ENCODE measurements at places on chromosomes 11 and 22.

DNA sequence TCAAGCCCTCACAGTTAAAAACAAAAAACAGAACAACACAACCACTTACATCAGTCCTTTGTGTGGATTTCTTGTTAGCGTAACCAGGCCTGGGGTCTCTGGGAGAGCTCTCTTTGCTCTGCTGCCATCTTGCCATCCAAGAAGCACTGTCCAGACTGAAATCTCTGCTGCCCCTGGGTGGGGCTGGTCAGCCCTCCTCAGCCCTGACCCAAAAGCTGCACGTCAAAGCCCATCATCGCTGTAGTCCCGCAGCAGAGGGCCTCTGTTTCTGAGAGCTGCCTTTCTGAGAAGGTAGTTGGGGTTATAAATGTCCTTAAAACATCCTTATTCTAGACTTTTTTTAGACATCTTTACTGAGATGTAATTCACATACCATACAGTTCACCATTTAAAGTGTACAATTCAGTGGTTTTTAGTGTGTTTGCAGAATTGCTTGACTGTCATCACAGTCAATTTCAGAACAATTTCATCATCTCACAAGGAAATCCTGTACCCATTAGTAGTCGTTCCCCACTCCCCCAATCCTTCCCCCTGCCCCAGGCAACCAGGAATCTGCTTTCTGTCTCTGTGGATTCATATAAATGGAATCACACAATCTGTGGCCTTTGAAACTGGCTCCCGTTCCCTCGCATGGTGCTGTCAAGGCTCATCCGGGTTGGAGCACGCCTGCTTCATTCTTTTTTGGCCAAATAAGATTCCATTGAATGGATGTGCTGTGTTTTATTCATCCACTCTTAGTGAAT, 94.9 kb downstream of the TBC1D22A start:
- DNase-seq, result no peak

DNA sequence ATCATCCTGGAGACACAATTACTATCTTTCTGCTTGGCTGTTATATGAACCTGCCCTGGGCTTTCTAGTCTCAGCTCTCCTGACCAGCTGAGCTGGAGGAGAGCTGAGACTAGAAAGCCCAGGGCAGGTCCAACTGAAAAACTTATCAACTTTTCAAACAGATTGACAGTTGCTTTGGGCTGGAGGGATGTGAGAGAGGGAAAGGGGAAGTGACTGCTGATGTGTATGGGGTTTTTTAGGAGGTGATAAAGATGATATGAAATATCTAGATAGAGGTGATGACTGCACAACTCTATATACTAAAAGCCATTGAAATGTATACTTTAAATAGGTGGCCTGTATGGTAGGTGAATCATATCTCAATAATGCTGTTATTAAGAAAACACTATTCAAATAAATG, 60.2 kb upstream of the CHRM4 start:
- DNase-seq, result no peak

DNA sequence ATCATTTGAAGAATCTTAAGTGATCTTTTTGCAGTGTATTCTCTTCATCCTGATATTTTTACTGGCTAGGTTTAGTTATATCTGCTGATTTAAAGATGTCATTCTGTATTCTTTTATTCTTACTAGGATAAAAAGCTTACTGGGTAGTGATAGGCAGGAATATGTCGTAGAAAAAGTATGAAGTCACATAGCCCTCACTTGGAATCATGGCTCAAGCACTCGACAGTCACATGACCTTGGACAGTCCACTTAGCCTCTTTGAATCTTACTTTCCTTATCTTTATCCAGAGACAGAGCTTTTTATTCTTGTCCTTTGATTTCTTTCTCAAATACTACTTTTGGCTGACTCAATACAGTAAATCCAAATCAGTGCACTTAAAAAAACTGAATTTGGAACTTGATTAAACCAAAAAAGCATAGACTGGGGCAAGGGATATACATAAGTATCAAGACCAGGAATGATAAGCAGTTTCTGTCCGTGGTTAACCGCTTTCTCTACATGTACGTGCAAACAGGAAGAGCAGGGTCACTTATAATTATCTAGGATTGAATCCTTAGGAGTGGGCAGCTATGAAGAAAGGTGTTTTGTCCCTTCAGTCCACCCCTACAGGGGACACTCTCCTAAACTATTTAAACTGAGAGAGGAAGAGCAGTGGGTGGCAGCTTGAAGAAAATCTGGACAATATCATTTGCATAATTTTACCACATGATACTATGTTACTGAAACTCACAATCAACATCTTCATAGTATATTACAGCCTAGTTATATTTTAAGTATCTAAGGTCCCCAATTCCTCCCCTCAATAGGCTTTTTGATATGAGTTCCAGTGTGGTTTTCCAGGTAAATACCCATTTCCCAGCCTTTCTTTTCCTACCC, 8.0 kb downstream of the MMP7 start:
- no peak for DNase-seq

GRCh38 chr11:115256397-115257197, 247.6 kb downstream of the CADM1 start:
- no peak for DNase-seq

DNA sequence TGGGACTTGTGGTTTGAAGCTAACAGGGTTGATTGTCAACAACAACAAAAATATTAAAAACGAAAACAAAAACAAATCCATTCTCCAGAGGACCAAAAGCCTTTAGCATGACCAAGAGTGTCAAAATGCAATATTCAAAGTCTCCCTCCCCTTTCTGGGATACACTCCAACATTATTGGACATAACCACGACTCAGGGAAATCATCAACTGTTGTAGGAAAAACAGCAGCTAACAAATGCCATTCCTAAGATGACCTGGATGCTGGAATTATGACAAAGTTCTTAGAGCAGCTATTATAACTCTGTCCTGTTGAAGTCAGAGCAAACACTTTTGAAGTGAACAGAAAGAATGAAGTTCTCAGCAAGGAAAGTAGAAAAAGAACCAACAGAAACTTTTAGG, 143.0 kb downstream of the TMEM135 start:
- no peak for DNase-seq

GRCh38 chr22:48972979-48973693, 854.5 kb downstream of the BRD1 start:
- no peak for DNase-seq

- no peak for DNase-seq
Observed at GRCh38 chr11:9070749-9071491, 20.5 kb downstream of the SCUBE2 start.

DNA sequence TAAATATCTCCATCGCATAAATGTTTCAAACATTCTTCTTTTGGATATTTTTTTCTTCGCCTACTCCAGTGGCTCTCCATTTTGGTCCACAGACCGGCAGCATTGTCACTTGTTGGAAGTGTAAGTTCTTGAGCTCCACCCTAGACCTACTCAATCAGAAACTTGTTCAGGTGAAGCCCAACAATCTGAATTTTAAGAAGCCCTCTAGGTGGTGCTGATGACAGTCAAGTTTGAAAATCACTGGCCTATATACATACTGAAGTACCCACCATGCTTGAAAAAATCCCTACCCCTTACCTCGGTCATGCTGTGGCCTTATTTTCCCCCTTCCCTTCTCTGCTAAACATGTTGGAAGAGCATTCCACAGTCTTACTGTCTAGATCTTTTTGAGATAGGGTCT, 10.2 kb upstream of the ACAT1 start:
- no peak for DNase-seq

DNA sequence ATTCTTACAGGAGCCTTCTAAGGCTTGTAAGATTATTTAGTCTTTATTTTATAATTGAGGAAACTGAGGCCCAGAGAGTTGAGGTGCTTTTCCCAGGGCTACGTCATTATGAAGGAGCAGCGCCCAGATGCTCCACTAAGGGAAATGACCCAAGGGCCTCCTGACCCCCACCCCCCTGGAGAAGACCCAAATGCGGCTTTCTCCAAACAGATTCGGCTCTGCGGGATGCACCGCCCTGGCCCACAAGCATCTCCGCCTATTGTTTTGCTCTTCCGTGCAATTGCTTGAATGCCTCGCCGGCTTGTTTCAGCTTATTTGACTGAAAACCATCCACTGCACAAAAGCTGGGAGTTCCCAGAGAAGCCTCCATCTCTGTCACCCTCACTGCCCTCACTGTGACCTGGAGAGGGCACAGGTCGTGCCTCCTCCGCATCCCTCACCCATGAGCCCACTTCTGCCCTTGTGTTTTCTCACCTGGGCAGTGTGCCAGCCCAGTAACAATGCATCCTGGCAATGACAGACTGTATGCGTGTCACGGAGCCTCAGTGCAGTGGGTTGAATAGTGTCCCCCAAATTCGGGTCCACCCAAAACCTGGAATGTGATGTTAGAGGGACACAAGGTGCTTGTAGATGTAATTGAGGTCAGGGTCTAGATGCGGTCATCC, 790.2 kb downstream of the TBC1D22A start:
- DNase-seq, result no peak

DNA sequence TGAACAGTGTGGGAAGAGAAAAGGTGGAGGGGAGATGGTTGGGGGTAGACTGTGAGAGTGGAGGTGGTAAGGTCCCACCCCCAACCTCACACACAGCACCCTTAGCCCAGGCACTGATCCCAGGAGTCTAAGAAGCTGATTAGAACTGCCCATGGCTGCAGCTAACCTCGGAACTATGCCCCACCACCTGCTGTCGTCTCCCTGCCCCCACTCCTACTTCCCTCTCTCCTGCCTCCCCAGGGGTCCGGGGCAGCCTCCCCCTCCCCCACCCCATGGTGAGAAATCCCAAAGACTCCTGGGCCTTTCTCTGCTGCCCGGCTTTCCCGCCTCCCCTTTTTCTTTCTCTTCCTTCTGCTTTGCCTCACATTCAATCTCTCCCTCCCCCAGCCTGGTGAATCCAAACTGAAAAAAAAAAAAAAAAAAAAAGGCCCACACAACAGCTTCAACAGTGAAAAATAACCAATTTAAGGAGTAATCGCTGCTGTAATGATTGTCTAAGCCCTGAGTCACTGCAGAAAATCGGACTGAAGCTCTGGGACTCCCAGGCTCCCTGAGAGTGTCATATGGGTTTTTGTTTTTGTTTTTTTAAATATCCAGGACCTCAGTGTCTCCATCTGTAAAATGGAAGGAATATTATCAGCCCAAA, 9.6 kb upstream of the TP53I11 start:
- DNase-seq, result no peak

DNA sequence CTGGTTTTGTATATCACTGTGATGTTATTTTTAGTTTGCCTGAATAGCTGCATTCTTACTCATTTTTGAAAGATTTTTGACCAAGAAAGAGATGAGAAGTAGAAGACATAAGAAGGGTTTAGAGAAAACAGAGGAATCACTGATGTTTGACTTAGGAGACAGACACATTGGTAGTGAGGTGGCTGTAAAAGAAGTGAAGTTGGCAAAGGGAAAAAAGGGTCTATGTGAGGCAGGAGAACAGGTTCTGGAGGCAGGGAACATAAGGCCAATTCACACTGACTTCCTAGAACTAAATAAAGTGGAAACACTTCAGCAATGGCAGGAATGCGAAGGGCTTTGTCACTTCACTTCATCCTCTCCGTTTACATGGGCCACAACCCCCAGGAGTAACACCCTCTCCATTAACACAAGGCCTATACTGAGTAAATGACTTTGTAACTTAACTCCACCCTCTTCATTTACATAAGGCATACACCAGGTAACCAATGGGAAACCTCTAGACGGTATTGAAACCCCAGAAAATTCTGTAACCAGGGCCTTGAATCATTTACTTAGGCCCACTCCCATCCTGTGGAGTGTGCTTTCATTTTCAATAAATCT, 36.5 kb downstream of the CTSC start:
- no peak for DNase-seq

GRCh38 chr22:49312601-49313000, 515.1 kb downstream of the BRD1 start:
- DNase-seq, result no peak

GRCh38 chr11:16167706-16168487, 188.4 kb downstream of the SOX6 start:
- DNase-seq, result no peak

GRCh38 chr22:35229865-35230264, 27.4 kb upstream of the HMGXB4 start:
- DNase-seq, result no peak

DNA sequence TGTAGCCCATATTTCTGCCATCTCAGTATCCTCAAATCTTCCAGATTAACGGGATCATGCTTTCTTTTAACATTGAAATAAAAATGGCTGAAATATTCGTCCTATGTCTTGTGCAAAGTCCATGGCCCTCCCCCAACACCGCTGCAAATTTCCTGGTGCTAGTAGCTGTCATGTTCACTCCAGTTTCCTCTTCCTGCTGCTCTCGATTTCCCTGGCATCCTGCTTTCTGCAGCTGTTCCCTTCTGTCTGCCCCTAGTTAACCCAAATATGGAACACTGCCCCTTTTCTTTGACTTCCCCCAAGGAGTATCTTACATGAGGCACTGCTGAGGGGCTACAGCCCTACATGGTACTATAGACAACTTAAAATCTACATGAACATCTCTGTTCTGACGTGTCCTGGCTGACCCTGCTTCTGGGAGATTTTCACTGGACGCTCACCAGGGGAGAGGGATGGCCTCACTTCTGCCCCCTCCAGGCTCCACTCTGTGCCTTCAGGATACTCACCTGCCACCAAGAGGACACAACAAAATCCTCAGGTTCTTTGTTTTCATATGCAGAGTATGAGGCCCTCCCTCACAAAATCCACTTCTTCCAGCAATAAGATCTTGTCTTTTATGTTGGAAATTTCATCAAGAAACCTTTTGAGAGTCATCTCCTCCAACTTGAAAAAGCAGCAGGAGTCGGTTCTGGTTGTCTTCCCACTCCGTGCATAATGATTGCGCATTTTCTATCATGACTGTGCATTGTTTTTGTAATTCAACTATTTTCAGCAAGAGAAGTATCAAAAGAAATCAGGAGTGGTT, 29.5 kb upstream of the SCUBE2 start:
- no peak for DNase-seq

GRCh38 chr11:57370251-57370650, 10.7 kb downstream of the PRG3 start:
- no peak for DNase-seq

DNA sequence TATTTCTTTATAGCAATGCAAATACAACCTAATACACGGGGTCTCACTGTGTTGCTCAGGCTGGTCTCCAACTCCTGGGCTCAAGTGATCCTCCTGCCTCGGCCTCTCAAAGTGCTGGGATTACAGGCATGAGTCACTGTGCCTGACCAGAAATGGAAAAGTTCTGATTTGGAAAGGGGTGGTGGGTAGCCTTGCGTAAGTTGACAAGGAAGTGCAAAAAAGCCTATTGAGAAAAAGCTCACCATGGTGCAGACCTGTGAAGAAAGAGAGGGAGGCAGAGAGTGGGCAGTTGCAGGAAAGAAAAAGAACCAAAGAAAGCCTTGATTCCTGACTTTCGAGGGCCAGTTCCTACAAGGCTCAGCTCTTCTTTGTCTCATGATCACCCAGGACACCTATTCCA, 27.1 kb downstream of the AGBL2 start:
- no peak for DNase-seq

GRCh38 chr11:107076832-107077231, 58.6 kb upstream of the GUCY1A2 start:
- DNase-seq, result no peak
